ENCODE measurements at places on chromosomes 3 and 15.
A peak's percentile ranks its signal among the peaks of the same experiment; 100 is the strongest.

DNA sequence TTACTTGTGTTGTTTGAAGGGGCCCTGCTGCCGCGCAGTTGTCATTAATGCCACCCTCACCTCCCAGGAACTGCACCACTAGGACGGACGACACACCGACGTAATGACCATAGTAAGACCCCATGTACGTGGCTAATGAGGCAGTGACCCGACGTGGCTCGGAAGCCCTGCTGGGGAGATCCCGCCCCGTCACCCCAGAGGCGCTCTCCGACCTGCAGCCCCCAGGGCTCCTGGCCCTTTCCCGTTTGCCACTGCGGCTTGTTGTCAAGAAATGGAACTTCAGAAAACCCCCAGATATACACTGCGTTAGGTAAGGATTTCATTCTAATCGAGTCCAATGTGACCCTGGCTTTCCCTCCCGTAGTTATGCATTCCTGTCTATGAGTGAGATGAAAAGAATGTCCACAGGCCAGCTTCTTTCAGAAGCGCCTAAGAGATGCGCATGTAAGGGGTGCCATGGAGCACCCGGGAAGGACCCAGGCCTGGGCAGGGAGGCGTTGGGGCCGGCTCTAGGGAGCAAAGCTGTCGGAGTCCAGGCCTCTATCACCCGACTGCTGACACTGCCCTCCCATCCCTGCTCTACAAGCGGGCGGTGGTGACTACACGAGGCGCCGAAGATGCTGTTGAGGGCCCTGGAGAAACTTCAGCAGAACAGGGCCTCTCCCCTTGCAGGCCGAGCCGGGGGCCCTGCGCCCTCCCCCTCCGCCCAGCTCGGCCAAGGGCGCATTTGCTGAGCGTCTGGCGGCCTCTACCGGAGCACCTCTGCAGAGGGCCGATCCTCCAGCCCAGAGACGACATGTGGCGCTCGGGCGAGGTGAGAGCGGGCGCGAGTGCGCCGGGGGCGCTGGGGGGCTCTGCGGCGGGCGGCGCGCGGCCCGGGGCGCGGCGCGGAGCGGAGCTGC lies at the start of gene GABRA5:
Gene GABRA5, plus strand, starts transcription at position 765 of the 902 bp plus-strand sequence. CDS start 2,187 bp downstream, outside the sequence.
- DNase-seq, result peak; percentile 78

DNA sequence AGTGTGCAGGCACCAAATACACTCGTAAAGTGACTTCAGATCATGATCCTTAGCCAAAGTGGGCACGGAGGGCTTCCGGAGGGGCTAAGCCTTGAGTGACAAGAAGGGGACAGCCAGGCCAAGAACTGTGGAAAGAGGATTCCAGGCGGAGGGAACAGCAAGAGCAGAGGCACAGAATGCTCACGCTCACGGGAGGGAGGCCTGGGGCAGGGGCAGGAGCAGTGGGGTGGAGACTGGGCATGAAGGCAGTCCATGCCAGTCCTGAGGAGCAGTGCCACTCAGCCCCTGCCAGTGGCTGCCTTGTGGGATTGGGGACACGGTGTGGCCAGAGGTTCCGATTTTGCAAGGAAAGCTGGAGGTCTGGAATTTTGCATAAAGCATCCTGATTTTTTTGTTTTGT lies 36.0 kb downstream of the DNAJB8 start:
- no peak for DNase-seq

DNA sequence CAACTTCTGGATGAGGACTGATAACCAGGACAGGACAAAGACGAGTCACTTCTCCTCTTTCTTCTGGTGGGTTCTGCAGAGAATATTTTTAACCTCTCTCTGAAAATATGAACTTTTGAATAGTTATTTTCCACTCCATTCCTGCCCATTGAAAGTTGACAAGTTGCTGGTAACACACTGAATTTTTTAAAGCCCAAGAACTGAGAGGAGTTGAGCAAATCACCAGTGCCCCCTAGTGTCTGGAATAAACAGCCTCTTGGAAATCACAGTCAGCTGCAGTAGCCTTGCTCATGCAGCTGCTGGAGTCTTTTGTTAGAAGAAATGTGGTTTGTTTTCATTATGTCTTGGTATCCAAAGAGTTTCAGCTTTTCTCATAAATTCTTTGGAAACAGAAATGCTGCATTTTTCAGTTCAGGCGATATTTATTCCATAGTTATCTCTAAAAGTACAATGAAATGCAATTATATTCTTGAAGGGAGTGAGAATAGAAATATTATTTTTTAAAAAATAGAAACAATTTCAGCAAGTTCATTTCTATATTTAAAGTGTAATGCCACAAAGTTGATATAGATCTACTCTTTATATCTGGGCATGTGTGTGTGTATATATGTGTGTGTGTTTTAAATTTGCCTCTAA lies 741.0 kb upstream of the CBLB start:
- DNase-seq, result peak; percentile 95

DNA sequence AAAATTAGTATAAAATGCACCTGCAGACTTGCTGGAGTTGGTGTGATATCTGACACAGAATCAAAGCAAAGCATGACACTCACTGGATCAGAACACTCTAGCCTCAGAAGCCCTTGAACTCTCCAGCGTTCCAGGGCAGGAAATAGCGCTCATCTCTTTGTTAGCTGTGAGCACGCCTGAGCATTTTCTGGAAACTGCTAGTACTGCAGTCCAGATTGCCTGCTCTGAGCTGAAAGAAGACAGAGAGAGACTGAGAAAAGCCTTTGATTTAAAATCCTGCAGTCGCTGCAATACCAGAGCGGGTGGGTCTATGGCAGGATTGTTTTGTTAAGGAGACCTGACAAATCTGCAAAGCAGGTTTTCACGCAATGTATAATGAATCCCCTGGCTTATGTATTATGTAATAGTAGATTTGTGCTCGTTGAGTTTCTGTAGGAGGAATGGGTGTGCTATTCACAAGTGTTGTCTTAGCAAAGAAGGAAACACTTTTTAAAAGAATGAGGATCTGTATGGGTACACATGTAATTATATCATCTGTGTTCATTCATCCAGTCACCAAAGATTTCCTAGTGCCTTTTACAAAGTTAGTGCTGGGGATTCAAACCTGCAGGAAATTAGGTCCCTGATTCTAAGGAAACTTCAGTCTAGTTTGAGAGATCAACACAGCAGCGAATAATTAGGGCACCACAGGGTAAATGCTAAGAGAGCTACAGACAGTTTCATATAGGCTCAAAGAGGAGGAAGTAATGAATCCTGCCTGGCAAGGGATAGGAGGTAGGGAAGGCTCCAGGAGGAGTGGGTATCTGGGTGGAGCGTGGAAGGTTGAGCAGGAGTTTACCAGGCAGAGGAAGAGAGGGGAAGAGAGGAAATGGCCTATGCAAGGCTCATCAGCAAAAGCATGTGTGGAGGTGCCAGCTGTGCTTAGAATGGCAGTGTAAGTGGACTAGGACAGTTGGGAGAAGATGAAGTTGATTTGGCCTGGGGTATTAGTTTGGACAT lies 26.1 kb upstream of the MGLL start:
- DNase-seq, result peak; percentile 28

- peak; percentile 82 for DNase-seq
Measured at GRCh38 chr3:175260145-175260794, 401.1 kb downstream of the NAALADL2 start.

DNA sequence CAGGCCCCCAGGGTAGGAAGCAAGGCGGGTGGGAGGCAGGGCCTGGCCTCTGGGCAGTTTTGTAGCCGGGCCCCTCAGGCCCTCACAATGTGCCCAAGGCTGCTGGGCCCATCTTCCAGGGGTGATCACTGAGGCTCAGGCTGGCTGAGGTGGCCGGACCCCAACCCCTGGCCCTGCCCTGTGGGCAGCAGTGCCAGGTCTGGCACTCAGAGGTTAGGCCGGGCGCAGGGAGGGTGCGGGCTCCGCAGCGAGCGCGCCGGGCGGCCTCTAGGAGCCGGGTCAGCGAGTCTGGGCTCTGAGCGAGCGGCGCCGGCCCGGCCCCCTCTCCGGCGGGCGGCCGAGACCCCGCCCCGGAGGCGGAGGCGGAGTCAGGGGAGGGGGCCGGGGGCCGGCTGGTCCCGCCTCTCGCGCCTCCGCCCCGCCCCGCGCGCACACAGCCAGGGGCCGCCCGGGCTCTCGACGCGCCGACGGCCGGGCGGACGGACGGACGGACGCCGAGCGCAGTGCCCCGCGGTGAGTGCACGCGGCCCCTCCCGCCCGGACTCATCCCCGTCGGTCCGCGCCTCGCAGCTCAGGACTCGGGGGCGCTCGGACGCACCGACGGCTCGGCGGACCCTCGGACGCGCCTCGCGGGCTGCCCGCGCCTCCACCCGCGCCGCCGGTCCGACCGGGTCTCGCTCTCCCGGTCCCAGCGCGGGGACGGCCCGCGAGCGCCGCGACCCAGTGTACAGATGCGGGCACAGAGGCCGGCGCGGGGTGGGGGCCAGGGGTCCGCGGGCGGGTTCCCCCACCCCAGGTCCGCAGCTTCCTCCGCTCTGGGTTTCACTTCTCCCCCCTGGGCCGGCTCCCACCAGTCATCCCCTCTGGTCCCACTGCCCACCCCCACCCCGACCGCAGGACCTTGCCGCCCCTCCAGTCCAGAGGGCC lies at the start of gene FBLN2:
Gene FBLN2, plus strand, starts transcription at position 430 of the 927 bp plus-strand sequence. CDS start 21,231 bp downstream, outside the sequence.
- peak; percentile 63 for DNase-seq
